ENCODE measurements at places on chromosomes 11 and 22.

GRCh38 chr22:48842583-48842945 lies 985.1 kb downstream of the BRD1 start:
- no peak for DNase-seq

- DNase-seq: no peak
These were observed 32.1 kb downstream of the A4GALT start for GRCh38 chr22:42688241-42689211.

DNA sequence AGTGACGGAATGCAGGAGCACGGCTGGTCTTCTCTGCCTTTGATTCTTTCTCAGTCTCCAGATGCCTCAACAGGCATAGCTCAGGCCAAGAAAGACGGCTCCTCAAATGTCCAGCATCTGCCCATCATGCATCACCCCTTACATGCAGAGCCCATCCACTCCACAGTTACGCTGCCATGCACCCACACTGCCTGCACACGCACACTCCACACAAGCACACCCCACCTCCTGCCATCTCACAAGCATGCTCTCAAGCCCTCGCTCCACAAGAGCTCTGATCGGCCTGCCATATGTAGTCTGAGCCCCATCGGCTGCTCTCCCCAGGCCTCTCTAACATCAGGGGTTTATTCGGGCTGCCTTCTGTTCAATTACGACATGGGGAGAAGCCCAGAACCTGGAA lies 18.8 kb downstream of the SCN4B start:
- no peak for DNase-seq

DNA sequence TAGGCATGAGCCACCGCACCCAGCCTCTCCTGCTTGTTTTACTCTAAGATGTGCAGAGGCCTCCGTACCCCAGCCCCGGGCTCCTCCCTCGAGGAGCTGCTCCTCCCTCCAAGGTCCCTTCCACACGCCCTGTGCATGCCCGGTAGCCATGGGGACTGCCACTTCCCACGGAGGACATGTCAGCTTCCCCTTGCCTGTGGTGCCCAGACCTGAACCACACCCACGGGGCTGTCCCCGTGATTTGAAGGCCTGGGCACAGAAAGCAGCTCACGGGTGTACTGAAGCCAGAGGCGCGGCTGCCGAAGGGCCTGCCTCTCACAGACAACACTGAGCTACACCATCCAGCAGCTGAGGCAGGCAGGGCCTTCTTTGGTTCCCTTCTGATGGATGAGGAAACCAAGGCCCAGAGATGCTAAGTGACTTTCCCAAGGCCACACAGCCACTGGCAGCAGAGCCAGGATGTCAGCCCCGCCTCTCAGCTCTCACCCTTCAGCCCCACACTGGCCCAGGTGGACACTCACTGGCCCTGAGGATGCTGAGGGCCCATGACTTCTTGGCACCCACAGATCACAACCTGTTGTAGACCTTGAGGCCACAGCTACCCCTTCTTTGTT lies 7.3 kb downstream of the INS start:
- no peak for DNase-seq

DNA sequence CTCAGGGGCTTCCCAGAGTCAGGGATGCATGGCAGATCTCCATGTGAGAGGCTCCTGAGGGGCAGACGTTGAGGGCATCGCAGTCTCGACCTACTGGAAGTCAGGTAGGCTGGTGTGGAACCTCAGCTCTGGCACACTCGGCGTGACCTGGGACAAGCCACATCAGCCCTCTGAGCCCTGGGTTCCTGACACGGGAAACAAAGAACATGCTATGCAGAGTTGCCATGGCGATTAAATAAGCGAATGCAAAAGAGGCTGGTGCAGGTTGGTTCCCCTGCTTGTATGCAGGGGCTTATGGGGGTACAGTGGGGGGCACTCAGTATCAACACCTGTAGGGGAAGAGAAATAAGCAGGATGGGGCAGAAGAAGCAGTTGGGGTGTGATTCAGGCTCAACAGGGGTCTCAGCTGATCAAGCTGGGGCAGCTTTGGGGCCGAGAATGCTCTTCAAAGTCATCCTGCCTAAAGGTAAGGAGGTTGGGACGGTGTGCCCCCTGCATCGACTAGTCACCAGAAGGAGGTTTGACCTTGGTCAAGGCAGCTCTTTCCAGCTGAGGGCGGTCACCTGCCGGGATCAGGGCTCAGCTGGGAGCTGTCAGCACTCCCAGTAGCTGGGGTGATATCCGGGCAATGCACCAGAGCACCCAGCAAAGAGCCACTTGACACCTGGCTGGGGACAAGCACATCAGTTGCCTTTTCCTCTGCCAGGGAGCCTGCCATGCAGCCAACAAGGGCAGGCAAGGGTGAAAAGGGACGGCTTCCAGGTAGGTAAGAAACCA lies 442.7 kb downstream of the MIAT start:
- no peak for DNase-seq

GRCh38 chr11:27204529-27204928 lies 158.5 kb downstream of the CCDC34 start:
- peak; percentile 38 for DNase-seq

GRCh38 chr11:95703049-95703448 lies 86.5 kb downstream of the FAM76B start:
- DNase-seq: no peak

- no peak for DNase-seq
These were observed 13.4 kb downstream of the VWCE start for GRCh38 chr11:61281581-61282250.

- no peak for DNase-seq
These were observed 1.3 kb downstream of the MRPL23 start for GRCh38 chr11:1948389-1948788.

DNA sequence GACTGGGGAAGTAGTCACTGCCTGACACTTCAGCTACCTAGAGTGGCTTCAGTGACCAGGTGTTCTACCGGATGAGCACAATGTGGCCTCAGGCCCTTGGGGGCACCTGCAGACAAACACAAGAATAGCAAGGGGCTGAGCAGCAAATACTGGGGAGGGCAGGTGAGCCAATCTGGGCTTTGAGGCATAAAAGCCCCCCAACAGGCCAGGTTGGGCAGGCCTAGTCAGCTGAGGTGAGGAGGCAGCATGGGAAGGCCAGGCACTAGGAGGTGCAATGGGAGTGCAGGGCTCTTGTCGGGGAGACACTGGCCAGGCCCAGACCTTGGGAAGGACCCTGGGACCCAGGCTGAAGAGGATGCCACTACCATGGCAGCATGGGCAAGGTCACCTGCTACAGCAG lies 9.0 kb downstream of the UFD1 start:
- no peak for DNase-seq

DNA sequence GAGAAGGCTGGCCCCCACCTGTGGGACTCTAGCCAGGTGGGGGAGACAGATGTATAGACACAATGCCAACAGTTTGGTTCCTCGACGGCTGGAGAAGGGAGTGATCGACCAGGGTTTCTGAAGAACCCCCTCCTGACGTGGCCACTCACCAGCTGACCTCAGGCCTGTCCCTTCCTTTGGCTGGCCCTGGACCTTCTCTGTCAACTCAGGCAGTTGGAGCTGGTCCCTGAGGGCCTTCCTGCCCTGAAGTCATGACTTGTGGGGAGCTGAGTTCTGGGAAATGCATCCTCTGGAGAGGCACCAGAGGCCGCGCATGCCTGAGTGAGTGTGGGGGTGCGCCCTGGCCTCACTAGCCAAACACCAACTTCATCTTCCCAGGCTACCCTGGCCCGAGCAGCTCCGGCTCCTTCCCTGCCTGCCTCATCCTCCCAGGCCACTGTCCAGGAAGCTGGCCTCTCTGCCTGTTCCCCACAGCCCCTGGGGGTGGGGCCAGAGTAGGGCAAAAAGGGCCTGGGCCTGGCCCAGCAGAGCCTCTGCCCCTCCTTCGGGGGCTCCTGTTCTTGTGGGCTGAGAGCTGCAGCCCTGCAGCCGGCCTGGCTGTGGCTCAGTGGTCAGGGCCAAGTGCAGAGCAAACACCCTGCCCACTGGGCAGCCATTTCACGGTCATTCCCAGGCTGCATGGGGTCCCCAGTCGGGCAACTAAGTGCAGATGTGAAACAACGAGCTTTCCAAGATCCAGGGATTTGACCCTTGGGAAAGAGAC lies 23.6 kb downstream of the TXN2 start:
- no peak for DNase-seq

DNA sequence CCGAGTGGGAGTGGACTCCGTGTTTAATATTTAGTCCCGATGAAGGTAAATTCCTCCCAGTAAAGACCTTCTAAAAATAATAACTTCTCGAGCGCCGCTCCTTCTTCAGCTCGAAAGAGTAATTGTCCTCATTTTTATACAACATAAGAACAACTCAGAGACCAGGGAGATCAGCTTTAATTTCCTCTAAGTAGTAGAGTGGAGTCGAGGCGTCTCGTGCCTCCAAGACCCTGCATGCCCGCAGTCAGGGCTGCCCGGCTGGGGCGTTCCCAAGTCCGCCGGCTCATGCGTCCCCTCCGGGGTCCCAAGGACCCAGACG lies 7.8 kb downstream of the WT1 start:
- DNase-seq: no peak

DNA sequence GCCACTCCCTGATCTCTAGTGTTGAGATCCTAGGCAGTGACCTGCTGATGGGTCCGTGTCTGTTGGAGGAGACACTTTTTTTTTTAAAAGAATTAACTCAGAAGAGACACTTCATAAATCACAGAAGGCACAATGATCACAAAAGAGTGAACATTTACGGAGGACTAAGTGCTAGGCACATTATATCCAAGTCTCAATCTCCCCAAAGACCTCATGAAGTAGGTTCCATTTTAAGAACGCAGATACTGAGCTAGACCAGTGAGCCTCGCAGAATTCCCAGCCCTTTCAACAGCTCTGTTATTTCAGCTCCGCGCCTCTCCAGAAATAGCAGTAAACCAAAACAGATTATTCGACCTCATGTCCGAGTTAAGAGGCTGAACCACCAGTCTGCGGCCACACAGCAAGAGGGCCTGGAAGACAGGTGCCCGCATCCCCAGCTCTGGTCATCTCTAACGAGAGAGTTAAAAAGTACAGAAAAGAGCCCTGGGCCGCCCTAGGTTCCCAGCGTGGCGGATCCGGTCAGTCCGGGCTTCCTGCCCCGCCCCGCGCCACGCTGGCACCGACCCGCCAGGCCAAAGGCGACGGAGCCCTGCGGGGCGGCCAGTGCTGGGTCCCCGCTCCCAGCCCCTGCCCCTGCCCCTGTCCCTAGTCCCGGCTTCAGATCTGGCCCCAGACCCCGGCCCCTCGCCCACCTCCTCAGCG lies 612 bp downstream of the XBP1 start:
- no peak for DNase-seq

DNA sequence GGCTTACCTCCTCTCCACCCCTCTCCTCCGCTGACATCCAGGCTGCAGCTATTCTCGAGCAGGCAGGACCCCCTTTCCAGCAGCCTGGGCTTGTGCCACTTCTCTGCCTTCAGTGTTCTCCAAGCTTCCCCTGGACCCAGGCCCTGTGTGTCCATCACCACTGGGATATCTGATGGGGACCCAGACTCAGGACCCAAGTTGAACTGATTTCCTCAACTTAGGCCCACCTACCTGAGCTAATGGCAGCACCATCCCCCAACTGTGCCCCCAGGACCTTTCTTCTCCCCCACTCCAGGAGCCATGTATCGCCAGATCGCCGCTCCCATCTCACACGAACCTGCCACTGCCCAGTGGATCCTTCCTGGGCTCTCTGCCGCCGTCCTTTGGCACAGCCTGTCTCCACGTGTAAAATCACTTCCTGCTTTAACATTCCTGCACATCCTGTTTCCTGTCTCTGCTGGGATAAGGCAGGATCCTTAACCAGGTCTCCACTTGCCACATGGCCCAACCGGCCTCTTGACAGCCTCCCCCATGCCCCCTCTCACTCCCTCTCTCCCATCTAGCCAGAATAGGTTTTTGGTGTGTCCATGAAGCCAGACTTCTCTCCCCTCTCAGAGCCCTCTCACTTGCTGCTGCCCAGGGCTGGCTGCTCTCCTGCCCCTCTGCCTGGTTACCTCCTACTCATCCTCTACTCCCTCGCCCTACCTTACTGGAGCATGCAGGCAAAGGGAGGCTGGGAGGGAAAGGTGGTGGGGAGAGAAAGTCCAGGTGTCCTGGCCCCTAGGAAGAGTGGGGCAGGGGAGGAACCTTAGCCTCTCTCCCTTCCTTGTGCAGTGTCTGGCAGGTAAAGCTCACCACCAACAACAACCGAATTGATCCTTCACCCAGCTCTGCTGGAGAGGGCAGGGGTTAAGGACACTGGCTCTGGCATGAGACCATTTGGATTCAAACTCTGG lies 9.4 kb downstream of the SPATA19 start:
- DNase-seq: no peak

DNA sequence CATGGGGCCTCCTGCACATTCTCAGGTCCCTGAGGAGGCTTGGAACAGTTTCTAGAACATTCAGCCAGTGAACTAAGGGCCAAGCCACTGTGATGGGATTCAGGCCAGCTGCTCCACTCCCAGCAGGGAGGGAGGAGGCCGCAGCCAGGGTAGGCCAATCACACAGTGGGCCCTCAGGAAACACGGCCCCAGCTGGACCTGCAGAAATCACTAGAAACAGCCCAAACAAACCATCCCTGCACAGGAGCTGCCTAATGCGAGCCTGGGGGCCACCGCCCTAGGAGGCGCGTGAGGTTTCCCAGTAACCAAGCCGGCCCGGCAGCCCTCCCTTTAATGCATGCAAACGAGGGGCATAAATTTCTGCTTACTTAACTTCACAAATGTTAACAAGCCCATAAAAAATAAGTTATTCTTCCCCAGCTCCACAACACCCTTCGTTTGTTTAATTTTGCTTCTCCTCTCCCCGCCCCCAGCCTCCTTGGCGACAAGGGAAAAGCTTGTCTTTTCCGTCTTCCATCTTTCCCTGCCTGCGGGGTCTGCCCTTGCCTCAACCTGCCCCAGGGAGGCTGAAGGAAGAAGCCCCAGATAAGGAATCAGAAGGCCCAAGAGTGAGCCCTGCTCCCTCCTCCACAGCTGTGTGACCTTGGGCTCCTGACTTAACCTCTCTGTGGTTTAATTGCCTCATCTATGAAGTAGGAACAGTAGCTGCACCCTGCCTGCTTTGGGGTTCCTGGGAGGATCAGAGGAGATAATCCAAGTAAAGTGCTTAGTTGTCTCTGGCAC lies 25.7 kb downstream of the ELFN2 start:
- no peak for DNase-seq

- DNase-seq: no peak
These were observed 67.3 kb downstream of the GAS2 start for GRCh38 chr11:22733475-22734248.

DNA sequence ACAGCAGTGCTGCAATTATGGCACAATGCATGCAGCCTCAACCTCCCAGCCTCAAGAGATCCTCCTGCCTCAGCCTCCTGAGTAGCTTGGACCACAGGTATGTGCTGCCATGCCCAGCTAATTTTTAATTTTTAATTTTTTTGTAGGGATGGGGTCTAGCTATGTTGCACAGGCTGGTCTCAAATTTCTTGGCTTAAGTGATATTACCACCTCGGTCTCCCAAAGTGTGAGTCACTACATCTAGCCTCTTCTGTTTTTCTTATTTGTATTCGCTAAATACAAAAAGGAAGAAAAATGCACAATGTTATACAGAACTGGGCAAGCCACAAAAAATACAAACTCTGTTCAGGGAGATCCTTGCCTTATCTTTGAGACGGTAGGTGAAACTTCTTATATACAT lies 62.1 kb downstream of the DDI1 start:
- no peak for DNase-seq

GRCh38 chr11:64245797-64246620 lies 734 bp downstream of the PPP1R14B start:
- DNase-seq: no peak
